ENCODE measurements at places on chromosomes 2 and 18. TPM values are rescaled to one million over a fixed set of nuclear protein-coding genes. Genes with fewer than 3 reads are reported as not detected.

DNA sequence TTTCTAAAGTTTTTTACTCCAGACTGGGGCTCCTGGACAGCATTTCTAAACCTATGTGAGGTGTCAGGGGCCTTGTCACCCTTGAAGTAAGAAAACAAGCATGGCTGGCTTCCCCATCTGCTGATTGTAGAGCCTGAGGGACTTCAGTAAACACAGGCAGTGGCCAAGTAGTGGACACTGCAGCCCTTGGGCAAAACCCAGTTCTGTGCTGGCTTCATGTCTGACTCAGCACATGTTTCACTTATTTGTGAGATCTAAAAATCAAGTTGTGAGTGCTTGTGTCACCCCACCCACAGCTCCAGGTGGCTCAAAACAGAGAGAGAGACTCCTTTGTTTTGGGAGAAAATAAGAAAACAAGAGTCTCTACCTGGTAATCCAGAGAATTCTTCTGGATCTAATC lies 660.3 kb upstream of the VRK2 start:
- DNase-seq = no peak

DGUOK gene
- 92.5 TPM for total RNA-seq

GRCh38 chr18:58186258-58186948 lies 142.4 kb downstream of the NEDD4L start:
- DNase-seq = no peak

RAB6C gene
- total RNA-seq = not detected

- no peak for DNase-seq
These were observed 1117.7 kb downstream of the CBLN2 start for GRCh38 chr18:71426441-71426840.

FTCDNL1 gene
- total RNA-seq = 1.0 TPM

GRCh38 chr2:144836635-144837350 lies 316.9 kb upstream of the ZEB2 start:
- no peak for DNase-seq

DNA sequence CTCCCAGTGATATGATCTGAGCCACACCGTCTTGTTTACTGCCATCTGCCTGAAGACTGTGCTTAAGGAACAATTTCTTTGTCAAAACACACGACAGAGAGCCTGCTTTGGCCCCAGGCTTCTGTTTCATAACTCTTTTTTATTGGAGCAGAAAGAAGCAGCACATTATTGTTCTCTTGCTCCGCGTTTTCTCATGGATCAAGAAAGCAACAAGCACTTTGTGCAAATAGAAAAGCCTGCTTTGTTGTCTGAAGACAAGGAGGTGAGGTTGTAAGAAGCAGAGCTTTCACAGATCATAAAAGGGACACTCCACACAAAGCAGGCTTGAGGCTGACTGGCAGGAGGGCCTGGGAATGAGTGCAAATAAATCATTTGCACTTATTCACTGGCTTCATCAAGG lies 118.3 kb upstream of the FAM136A start:
- no peak for DNase-seq

DNA sequence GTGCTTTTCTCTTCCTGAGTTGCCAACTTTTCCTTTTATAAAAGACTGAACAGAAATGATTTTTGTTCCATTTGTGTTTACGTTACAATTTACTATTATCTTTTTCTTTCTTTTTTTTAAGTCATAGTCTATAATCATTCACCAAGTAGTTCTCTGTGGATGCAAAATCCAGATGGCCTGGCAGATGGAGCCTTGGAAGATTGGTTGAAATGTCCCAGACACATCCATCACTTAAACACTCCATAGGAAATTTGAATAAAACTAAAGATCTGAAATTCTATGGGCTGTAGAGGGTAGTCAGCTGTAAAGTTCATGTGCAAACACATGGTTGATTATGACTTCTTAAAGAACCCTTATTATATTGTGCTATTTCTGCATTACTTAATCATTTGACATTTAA lies 164.8 kb upstream of the DOCK10 start:
- no peak for DNase-seq

TUBA3D gene
- total RNA-seq = not detected

- DNase-seq = no peak
These were observed 343.5 kb downstream of the RBM43 start for GRCh38 chr2:150917961-150918713.

CTAGE1 gene
- not detected for total RNA-seq

DNA sequence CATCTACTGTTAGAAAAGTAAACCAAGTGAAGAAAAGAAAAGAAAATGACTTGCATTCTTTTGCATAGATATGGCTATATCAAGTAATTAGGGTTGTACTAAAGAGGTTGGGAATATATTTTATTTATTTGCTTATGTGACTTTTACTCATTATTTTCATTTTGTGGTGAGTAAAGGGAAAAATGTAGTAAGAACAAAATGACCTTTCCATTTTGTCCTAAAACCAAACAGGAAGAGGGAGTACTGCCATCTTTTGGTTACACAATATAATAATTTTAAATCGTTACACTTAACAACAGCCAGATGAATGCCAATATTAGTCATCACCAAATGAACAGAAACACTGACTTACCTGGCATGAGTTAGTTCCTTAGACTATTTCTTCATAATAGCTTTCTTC lies 47.3 kb upstream of the NDUFV2 start:
- DNase-seq = no peak

- DNase-seq = no peak
These were observed 54.7 kb upstream of the GATA6 start for GRCh38 chr18:22114526-22115321.

DNA sequence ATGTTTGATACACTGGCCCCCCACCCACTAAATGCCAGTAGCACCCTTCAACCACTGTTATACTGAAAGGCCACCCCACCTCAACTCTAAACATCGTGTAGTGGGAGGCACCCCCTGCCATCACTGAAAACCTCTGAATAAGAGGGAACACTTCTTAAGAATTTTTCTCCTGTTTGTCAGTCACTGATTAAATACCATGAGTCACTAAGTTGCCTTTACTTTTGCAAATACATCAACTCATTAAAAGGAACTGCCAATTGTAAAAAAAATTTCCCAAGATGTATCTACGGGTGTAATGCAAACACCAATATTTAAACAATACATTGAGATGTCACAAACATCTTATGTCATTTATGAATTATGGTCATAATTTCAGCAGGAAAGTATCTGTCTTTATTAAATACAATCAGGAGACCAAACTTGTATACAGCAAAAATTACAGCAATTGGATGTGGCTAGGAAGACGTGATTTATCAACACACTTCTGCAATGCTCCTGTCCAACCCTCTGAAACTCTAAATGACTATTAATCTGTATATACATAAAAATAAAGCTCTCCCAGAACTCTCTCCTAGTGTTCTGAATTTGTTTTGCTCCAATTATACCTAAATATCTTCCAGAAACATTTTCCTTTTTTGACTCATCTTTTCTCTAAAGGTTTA lies 144.1 kb upstream of the STK17B start:
- no peak for DNase-seq

SPATA3 gene
- not detected for total RNA-seq

TMEM247 gene
- total RNA-seq = 4.7 TPM

ZDBF2 gene
- 0.04 TPM for total RNA-seq

TFPI gene
- total RNA-seq = 74.7 TPM

DNA sequence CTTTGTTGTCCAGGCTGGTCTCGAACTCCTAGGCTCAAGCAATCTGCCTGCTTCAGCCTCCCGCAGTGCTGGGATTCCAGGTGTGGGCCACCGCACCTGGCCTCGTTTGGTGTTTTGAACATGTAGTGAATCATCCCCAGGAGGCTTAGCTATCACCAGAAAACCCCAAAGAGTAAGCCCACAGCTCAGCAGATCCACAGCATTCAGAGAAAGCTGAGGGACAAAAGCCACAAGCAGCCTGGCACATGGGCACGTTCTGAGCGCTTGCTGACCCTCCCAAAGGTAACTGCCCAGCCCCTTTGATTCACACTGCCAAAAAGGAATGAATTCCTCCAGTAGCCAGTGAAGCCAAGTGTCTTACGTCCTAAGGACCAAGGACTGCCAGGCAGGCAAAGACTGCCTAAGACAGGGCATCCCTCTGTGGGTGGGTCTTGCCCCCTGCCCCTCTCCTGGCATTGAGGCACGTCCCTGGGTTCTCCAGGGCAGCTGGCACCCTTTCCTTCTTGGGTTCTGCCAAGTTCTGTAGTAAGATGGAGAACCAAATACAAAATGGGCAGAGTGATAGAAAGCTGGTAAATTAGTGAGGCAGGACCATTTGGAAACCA lies 31.7 kb downstream of the MBP start:
- DNase-seq = no peak
